ENCODE measurements at places on chromosomes 11 and 22.

DNA sequence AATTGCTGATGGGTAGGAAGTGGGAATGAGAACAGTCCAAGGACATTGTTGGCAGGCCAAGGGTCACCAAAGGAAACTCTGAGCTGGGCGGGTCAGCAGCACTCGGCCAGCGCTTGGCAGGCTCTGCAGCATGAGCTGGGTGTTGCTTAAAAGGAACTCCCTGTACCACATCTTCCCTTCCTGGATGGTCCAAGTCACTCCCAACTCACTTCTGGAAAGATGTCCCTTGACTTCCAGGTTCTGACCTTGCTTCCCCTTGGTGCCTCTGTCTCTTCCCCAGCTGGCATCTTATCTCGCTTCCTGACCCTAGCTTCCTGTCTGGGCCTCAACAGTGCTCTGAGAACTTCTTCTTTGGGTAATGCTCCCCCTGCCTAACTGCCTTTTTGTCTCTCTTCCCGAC lies 24.8 kb upstream of the SWAP70 start:
- DNase-seq, result no peak

DNA sequence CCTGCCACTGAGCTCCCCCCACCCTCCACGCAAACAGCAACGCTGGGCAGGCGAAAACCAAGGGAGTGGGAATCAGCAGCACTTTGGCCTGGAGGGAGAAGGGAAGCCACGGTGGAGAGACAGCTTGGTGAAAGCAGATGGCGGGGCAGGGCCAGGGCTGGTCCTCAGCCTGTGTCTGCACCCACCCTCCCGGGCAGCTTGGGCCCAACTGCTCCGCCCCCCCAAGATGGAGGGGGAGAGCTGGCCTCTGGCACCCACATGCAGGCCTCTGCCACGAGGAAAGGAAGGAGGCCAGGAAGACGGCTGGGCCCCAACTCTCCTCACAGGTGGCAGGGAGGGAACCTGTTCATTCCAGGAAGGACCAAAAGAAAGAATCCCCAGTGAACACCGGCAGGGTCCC lies 17.8 kb downstream of the MAFF start:
- DNase-seq, result no peak

DNA sequence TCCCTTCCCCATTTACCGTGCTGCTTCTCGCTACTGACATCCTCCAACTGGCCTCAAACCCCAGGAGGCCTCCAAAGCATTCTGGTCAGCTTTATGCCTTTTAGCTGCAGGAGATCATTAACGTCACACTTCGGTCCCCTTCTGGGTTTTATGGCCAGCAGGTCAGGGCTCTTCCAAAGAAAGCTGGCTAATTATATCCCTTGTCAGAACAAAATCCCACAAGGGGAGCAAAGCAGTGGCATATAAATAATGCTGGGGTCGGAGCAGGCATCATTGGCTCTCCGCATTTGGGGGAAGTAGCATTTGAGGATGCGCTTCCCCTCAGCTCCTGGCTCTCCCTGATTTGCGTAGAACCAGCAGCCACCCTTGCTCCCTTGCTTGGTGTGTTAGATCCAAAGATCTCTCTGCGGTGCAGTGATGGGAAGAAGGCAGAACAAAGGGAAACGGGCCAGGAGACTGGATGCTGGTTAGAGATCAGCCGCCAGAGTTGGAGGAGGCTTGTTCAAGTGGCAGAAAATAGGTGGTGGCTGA lies 117.4 kb downstream of the DBX1 start:
- no peak for DNase-seq

- DNase-seq, result no peak
These were observed 23.2 kb upstream of the ST3GAL4 start for GRCh38 chr11:126332221-126332711.

GRCh38 chr11:26229981-26230380 lies 101.9 kb upstream of the ANO3 start:
- DNase-seq, result no peak

GRCh38 chr22:44047891-44048301 lies 23.8 kb downstream of the PARVB start:
- DNase-seq, result no peak

DNA sequence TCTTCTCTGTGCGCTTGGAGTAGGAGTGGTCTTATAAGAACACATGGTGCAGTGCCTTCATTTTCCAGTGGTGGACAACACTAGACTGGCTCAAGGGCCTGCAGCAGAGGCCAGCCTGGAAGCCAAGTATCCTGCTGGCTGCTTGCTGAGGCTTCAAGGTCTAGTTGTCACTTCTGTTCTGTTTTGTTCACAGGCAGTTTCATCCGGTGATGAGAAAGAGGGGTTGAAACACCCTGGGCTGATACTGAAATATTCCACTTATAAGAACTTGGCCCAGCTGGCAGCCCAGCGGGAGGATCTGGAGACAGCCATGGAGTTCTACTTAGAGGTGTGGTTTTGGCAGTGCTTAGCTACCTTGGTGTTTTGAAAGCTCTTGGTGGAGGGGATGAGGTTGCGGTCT lies 29.8 kb downstream of the CABIN1 start:
- DNase-seq, result peak; percentile 39

GRCh38 chr11:36218283-36218921 lies 70.8 kb downstream of the COMMD9 start:
- no peak for DNase-seq

DNA sequence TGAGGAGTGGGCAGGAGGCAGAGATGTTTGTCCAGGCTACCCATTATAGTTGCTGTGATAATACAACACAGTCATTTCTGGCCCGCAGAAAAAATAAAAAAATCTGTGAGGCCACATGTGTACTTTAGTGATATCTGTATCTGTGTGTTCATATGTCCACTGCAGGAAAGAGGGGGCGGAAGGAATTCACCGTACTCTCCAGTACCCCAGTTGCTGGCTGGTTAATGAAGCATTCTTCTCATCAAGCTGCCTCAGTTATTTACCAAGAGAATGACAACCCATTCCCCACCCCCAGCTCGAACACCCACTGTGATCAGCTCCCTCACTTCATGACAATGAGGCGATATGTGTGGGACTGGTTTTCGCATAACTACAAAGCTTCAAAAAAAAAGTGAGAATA lies 309.3 kb downstream of the SOX6 start:
- DNase-seq, result no peak

DNA sequence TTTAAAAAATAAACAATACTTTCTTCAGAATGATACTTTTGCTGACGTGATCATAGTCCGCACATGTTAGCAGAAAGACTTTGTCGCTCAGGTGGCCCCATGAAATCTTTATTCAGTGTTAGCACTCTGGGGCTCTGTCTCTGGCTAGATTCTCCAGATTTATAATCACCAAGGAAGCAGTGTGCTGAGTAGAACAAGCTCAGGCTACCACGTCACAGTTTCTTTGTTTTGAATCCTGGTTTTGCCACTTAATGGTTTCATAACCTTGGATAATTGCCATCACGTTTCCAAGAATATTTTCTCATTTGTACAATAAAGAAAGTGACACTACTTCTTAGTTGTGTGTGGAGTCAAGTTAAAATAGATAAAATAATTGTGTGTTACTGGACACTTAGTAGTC lies 3.9 kb upstream of the MUC15 start:
- no peak for DNase-seq

DNA sequence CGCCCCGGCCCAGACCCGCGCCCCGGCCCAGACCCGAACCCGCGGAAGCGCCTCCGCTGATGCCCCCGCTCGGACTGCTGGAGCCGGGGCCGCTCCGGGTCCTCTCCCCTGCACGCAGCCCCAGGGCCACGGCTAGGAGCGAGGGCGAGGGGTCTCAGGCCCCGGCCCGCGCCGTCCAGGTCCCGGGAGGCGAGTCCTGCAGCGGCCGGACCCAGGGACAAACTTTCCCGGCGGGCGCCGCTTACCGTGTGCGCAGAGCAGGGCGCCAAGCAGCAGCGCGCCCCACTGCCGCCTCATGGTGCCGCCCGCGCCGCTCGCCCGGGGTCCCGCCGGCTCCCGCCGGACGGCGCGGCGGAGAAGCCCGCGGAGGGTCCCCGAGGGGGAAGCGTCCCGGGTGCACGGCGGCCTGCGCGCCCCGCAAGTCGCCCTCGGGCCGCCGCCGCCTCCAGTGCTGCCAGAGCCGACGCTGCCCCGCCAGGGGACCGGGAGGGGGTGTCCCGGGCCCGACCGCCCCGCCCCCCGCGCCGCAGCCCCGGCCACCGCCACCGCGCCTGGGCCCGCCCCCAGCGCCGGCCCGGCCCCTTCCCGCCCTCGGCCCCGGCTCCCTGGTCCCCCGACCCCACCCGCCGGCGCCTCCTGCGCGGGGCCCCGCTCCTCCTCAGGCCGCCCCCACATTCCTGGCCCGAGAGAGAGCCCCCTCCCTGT lies at the start of gene LRP4:
Gene LRP4 (minus strand): TSS at position 468 of the 705 bp plus-strand sequence. CDS start 171 bp downstream, at position 297.
- no peak for DNase-seq

DNA sequence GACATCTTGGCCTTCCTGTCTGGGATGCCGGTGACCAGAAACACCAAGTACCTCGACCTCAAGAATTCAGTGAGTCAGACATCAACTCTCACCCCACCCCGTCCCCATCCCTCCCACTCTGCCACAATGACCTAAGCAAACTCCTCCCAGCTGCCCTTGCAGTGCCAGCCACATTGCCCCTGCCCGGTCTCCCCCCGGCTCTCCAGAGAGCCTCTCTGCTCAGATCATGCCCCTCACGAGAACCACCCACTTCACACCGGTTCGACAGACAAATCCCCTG lies 23.6 kb upstream of the MYRF start:
- DNase-seq, result no peak

- no peak for DNase-seq
These were observed 39.7 kb upstream of the POU2AF2 start for GRCh38 chr11:111205632-111206385.

- no peak for DNase-seq
These were observed 20.1 kb upstream of the ADORA2A start for GRCh38 chr22:24407278-24407665.

DNA sequence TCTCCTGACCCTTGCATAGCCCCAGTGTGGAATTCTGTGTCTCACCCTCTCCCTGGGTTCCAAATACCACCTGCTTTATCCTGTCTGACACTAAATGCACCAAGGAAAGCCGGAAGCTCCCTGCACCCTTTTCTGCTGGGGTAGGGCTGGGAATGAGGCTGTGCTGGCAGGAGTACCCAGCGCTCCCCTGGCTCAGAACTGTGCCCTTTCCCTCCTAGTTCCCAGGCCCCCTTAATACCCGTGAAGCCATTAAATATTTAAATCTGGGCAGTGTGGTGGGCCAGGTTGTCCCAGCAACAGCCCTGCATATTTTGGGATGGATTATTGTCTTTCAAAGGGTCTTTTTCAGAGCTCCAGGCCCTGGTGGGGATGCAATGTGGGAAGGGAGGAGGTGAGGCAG lies 63.0 kb downstream of the TP53I11 start:
- no peak for DNase-seq

GRCh38 chr11:11229647-11230046 lies 123.4 kb downstream of the CSNK2A3 start:
- no peak for DNase-seq

DNA sequence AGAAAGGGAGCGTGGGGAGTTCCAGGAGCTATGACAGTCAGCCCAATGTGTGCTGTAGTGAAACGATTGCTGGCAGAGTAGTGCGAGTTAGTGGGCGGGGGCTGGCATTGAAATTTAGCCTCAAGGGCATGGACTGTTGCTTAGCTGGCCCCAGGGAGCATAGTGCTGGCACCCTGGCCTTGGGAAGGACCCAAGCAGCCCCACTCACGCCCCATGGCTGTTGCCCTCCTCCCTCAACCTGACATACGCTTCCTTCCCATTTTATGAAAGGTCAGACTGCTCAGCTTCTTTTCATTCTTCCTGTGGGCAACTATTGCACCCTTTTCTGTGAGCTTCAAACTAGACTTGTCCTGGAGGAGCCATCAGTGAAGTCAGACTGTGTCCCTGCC lies 52.0 kb upstream of the SUSD2 start:
- DNase-seq, result no peak

DNA sequence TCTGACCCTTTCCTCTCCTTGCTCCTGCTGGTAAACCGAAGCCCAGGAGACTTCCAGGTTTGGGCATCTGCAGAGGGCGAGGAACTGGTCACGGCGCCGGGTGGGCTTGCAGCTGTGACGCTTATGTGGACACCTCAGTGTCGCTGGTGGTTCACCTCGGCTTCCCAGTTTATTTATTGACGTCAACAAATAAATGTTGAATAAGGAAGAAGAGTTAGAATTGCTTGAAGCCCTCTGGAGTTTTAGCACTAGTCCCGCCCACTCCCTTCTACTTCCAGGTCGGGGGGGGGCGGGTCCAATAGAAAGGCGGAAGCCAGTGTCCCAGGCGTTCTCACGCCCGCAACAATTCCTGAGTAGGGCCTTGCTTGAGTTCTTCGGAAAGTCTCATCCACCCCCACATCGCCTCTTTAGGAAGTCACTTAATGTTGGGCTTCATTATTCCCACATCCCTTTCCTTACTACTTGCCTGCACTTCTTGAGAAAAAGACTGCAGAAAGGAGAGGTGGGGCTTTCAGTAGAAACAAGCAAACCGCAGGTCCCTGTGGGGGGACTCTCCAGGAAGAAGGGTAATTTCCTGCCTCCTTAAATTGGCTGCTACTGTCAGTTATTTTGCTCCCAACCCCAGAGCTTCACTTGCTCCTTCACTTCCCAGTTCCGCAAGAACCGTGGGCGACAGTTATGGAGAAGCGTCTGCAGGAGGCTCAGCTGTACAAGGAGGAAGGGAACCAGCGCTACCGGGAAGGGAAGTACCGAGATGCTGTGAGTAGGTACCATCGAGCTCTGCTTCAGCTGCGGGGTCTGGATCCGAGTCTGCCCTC lies at the start of gene TTC9C:
Gene TTC9C (plus strand): TSS at position 316 of the 818 bp plus-strand sequence. CDS start 363 bp downstream, at position 679.
- peak; percentile 80 for DNase-seq

DNA sequence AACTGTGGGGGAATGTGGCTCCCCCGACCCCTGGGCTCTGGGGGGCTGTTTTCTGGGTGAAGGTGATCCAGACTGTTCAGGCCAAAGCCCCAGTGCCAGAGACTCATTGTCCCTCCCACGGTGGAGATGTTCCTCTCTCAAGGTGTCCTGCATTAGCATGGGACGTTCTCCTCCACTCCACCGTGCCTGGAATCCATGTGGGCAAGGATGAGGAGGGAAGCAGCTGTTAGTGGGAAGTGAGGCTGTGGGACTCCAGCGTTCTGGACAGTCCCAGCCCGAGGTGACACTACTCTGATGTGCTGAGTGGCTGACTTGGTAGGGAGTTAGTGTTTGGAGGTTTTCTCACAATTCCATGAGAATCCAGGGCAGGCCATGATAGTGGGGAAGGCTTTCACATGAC lies 31.4 kb upstream of the CLDN5 start:
- DNase-seq, result no peak

GRCh38 chr11:64742087-64742888 lies 1.7 kb downstream of the RASGRP2 start:
- DNase-seq, result no peak

- DNase-seq, result no peak
These were observed 143.9 kb upstream of the MPPED2 start for GRCh38 chr11:30730011-30730410.

Measured in type B pancreatic cell (in vitro differentiated cells).